CD4-positive, CD25-positive, alpha-beta regulatory T cell (primary cell): ENCODE measurements at places on chromosomes 6 and 20.

DNA sequence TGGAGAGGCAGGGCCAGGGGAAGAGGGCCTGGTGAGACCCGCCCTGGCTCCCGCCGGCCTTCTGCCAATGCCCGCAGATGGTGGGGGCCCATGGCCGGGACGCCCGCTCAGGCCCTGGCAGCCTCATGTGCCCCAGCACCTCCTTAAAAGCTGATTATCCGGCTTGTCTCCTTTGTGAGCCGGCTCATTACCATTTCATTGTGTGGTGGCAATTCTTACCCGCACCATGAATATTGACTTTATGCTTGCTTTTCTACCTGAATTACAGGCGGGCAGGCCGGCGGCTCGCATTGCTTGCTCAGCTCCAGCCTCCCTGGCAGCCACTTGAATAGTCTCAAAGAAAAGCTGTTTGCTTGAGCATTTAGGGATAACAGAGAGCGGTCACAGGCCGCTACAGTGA is 120.0 kb upstream of the JAG1 start:
- no peak for DNase-seq

GRCh38 chr6:36246506-36247268 is 23.2 kb upstream of the PNPLA1 start:
- no peak for DNase-seq

DNA sequence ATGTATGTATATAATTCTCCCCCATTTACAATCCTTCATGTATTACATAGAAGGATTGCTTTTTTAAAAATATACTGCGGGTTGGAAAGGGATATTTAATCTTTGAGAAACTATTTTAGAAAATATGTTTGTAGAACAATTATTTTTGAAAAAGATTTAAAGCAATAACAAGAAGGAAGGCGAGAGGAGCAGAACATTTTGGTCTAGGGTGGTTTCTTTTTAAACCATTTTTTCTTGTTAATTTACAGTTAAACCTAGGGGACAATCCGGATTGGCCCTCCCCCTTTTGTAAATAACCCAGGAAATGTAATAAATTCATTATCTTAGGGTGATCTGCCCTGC is 3.6 kb downstream of the FOXC1 start:
- DNase-seq: no peak

- DNase-seq: no peak
Observed at GRCh38 chr6:127462376-127462775, 3.2 kb upstream of the KIAA0408 start.

DNA sequence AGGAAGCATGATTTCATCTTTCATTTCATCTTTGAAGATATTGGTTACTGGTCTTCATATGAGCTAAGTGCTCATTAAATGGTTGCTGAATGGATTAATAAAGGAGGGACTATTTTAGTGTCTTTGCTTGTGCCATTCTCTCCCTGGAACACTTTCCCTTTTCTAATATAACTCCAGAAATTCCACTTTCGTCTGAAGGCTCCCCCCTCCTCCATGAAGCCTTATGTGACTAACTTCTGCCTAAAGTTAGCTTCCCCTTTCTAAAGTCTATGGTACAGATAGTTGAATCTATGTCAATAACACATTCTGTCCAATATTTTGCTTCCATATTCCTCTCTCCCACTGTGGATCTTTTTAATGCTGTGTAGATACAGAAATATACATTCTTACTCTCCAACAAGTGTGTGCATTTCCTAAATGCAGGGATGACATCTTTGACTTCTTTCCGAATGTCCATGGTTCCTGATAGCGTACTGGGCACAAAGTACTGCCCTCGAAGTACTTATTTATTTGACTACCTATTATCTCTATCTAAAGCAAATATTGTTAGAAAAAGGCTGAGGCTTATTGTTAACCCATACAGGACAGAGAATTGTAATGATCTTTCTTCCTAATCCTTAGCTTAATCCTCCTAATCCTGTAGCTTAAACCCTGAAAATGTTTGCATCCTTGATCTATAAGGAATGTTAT is 84.7 kb upstream of the ELOVL5 start:
- DNase-seq: no peak

DNA sequence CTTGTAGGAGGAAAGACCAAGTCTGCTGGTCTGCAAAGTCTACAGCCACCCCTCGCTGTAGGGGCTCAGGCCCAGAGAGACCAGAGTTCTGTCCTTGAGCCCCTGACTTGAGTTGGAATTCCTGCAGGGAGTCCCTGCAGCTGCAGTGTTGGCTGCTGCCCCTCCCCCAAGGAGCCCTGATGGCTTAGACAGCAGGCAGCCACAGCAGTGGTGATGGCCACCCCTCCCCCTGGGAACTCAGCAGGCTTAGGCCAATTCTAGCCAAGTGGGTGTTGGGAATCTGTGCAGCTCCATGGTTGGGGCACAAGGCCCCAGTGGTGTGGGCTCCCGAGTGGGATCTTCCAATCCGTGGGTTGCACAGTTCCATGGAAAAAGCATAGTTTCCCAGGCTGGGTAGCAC is 345.4 kb downstream of the CD109 start:
- no peak for DNase-seq

GRCh38 chr6:123812621-123813020 is 9.0 kb downstream of the NKAIN2 start:
- no peak for DNase-seq

GRCh38 chr6:132320007-132320406 is 81.3 kb downstream of the MOXD1 start:
- no peak for DNase-seq

- no peak for DNase-seq
Observed at GRCh38 chr6:43953794-43954310, 173.4 kb downstream of the MRPL14 start.

GRCh38 chr20:21246161-21246560 is 57.0 kb upstream of the XRN2 start:
- DNase-seq: no peak

DNA sequence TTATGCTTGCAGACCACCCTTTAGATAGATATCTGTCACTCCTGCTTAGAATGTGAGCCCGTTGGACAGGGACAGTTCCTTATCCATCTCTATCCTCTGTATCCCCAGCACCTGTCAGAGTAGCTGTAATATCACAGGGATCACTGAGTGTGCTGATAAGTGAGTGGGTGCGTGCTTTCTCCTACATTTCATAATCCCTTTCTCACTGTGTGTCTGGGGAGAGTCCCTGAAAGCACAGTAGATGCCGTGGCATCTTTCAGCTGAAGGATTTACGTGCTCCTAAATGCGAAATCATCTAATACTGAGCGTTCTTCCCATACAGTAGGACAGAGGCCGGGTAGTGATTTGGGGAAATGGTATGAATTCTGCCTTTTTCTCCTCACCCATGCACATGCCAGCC is 198.9 kb upstream of the SASH1 start:
- DNase-seq: no peak

DNA sequence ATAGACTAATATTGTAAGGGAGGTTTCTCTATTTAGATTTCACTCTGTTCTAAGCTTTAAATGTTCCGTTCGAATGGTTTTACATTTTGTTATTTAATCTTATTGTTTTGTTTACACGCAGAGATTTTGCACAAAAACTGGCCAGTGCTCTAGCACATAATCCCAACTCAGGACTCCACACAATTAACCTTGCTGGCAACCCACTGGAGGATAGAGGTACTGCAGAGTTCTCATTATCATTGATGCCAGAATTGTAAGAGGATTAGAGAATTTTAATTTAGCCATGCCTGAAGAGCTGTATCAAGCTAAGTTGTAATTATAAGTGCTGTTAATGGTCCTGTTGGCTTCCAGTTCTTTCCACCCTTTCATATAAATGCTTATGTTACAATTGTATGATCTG is 179.7 kb upstream of the SCGN start:
- DNase-seq: no peak

GRCh38 chr6:99345164-99345563 is 4.3 kb downstream of the FAXC start:
- no peak for DNase-seq

DNA sequence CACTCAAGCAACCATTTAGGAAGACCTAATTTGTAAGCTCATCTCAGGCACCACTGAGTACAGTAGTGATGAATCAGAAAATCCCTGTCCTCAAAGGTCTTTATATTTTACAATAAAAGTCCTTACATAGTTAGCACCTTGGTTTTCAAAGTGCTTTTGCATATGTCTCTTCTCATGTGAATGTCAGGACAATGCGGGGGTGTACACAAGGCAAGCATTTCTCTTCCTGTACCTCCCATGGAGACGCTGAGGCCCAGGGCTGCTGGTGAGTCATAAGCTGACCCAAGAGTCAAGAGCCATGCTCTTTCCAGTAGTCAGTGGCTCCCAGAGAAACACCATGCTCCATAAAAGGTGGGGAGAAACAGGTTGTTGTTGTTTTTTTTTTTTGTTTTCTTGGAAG is 174.0 kb downstream of the GJA10 start:
- no peak for DNase-seq

GRCh38 chr6:138203315-138203714 is 15.0 kb downstream of the PBOV1 start:
- no peak for DNase-seq

GRCh38 chr6:130882370-130882769 is 55.2 kb downstream of the SMLR1 start:
- no peak for DNase-seq

DNA sequence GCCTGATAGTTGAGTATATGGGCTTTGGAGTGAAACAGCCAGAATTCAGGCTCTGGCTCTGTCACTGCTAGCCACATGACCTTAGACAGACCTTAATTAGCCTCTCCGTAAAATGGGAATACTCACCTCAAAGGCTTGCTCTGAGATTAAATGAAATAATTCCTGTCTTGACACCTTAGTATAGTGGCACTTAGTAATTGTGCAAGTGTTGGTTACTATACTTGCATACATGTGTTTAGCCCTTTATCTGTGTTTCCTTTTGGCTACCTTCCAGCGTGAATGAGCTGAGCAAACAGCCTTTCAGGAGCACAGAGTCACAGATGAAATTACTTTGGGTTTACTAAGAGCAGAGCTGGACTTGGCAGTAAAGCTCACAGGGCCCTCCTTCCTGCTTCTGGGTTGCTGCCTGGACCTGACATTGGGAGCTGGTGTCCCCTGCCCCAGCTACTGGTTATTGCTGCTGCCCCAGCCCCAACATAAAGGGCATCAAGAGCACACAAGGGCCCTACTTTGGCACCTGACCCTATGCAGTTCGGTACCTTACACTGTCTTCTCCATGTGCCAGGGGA is 32.8 kb downstream of the CD164 start:
- DNase-seq: no peak

- DNase-seq: no peak
Observed at GRCh38 chr20:58868795-58869194, 16.3 kb downstream of the GNAS start.

DNA sequence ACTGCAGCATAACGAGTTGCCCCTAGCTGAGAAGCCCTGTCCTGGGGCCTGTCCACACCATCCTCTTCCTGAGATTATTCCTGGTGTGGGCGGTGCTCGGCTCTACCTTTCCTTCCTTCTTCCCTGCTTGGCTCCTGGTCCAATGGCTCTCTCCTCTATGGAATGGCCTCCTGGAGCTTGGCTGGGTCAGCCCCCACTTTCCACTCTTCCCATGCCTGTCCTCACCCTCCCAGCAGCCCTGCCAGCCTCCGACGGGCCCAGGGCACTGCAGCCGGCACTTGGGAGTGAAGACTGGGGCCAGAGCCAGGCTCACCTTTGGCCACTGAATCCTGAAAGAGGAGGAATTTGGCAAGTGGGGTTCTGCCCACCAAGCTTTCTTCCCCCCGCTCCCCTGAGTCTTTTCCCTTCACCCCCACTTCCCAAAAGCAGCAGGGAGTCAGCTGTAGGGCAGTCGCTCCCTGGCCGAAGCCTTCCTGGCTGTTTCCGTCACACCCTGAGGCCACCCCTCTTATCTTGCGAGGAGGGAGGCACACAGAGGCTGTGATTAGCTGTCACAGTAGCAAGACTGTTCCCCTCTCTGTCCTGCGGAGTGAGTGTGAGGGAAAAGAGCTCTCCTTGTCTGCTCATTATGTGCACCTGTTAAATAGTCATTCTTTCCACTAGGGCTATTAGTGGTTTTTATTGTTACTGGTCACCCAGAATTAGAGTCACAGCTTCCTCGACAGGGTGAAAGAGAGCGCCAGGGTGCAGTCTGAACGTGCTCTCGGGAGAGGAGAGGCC is 6.3 kb upstream of the CDSN start:
- DNase-seq: no peak

GRCh38 chr20:5835871-5836270 is 85.7 kb downstream of the SHLD1 start:
- peak; percentile 85 for DNase-seq

DNA sequence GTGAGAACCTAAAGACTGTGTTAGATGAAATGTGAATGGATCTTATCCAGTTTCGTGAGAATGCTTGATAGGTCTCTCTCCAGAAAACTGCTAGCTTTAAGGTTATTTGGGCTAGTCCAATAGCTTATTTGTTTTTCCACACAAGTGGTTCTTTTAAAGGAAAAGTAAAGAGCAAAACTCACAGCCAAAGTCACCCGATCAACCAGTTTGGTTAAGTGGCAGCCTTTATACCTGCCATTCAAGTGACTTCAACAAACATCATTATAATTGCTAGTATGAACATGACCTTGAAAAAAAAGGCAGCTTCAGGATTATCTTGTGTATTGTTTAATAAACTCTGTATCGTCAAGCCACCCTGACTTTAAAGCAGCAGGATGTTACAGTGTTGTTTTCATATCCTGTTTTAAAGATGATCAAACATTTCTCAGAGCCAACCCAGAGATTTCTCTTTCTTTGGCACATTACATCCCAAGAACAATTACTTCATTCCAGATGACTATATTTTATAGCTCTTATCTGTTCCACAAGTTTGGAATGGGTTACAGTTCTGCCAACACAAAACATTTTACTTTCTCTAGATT is 253.4 kb downstream of the EPHA7 start:
- no peak for DNase-seq

DNA sequence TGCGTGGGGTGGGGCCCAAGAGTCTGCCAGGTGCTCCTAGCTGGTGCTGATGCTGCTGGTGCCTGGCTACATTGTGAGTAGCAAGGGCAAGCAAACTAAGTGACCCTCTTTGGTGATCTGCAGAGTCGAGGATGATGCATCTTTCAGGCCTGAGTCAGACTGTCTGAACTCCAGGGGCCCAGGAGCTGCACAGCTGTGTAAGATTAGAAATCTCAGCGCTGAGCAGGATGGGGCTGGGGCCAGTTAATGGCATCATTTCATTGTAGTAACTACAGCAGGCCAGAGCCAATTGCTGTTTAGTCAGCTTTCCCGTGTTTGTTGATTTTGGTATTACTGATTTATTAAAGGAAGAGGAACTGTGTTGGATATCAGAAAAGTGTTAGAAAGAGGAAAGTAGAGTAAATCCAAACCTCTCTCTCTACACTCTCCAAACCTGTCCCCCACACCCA is 365.2 kb downstream of the PAX1 start:
- no peak for DNase-seq

GRCh38 chr6:49856282-49856681 is 10.1 kb downstream of the CRISP1 start:
- no peak for DNase-seq

GRCh38 chr6:143125864-143126573 is 65.3 kb downstream of the AIG1 start:
- DNase-seq: no peak

DNA sequence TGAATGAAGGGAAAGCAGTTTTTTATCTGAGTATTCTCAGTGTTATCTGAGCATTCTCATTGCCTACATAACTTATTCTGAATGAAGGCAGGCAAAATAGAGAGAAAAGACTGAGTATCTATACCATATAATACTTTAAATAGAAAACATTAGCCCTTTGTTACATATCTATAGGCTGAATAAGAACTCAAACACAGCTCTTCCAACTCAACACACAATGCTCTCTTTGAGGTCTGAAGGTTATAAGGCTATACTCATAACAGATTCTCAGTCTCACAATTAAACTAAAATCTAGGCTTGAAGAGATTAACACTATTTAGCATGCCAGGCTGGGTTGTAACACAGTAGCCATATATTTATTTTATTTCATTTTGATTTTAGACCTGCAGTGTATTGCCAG is 56.9 kb downstream of the EYS start:
- no peak for DNase-seq
